ENCODE measurements at places on chromosomes 4 and X.
A peak's percentile ranks its signal among the peaks of the same experiment; 100 is the strongest.

DNA sequence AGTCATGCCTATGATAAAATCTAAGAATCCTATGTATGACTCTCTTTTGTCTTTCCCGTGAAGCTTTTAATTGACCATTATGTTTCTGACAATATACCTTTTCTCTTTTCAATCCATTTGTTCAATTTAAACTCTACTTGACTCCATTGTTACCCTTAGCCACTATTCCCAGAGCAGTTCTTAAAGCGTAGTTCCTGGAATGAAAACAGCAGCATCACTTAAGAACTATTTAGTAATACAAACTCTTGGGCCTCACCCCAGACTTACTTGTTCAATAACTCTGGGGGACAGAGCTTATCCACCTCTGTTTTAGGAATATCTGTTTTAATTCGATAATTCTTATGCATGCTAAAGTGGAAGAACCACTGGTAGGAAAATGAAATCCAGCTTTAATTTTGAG, 358.4 kb downstream of the PRR32 start:
- DNase-seq, result no peak

DNA sequence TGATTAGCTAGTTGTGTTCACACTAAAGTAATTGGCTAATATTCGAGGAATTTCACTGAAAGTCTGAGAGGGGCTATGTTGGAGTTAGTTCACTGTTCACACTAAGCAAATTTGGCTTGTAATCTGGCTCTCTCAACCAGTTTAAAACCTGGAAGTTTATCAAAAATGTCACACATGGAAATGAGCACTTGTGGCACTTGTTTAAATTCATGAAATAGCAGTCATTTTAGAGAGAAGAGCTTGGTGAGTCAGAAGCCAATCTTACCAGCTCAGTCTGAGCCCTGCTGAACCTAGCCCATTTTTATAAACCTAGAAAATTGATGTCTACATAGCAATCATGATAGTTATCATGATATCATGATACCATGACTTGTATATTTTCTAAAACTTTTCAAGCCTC, 90.7 kb upstream of the JADE1 start:
- DNase-seq, result no peak

- no peak for DNase-seq
These were observed 22.3 kb downstream of the SLC34A2 start for GRCh38 chr4:25677943-25678342.

- DNase-seq, result no peak
These were observed 1017.5 kb upstream of the TENM3 start for GRCh38 chr4:181225616-181226261.

GRCh38 chr4:107155366-107155765, 119.3 kb upstream of the DKK2 start:
- no peak for DNase-seq

DNA sequence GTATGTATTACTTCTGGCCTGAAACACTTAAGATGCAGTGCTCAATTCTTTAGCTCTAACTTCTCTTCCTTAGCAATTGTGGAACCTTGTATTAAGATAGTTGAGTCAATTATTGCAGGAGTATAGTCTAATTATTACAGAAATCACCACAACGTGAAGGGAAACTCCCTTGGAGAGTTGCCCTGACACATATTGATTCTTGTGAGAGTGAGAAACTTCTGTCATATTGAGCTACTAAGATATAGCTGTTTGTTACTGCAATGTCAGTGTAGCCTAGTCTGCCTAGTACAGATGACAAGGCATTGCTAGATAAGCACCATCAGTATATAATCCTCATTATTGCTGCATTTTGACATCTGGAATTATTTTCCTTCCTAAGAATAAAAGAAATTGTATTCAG, 82.7 kb upstream of the TEX13C start:
- DNase-seq, result no peak

DNA sequence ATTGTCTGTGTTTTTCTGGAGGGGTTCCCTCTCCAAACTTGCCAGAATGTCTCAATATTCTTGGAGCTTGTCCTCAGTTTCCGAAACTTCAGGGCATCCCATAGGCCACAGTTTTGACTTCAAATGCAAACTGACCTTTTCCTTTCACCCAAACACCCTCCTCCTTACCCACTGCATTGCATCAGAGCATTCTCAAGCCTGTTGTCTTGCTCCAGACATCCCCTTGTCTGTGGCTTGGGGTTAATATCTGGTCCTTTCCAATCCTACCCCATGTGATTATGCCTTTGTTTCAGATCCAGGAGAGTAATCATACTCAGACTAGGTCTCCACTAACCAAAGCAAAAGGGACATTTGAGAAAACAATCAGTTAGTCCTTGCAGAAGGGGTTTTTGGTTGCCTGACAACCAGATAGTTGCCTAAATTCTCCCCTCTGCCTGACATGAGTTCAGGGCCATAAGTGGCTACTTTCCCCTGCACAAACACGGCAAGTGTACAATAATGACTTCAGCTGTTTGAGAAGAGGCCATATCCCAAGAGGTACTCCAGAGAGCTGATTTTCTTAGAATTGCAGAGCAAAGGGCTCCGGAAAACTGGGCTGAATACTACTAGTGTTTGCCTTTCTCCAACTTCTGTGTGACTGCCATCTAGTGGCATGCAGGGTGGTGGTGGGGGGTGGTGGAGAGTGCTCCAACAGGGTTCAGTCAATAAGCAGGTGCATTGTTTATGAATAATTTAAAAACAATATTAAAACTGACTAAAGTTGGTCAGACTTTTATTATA, 130.2 kb downstream of the CHRDL1 start:
- DNase-seq, result peak; percentile 19

DNA sequence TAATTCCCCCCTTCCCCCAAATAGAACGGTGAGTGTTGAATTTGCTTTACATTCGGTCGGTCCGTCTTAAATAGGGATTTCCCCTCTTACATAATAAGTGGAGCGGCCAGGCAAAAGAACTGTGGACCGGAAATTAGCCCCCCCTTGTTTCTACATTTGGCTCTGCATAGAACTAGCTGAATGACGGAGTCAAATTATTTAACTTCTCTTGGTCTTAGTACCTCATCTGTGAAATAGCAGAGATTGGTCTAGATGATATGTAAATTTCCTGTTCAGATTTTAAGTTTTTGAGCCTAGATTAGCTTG, 1.3 kb downstream of the SPATA18 start:
- peak; percentile 47 for DNase-seq

DNA sequence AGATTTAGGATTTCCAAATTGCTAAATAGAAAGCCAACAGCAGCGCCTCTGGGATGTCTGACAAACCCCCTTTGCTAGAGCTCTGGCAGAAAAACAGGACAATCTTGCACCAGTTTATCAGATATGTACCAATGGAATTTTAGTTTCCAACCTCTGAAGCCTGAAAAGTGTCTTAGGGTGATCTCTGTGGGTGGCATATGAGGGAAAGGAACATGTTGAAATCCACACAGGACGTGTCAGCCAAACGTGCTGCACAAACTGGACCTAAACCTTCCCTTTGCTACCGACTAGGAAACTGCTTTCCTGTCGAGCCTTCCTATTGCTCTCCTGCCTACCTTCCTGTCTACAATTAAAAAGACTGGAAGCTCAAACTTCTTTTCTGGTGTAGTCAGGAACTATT, 53.5 kb downstream of the REELD1 start:
- DNase-seq, result no peak

DNA sequence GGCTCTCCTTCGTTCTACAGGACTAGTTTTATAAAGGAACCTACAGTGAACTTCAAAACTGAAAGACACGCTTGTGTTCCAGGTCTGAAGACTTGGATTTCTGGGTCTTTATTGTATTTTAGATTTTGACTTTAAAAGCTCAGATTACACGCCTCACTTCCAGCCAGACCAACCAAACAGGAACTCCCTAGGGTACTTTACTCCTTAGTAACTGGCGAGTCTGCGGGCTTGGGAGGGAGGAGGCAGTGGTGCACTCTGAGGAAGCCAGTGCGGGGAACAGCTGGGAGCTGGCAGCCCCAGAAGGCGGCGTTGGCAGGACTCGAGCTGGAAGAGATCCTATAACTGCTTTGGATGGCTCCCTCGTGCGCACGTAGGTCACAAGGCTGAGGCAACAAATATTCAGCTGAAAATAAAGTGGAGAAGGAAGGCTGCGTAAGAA, 391 bp upstream of the PHKA1 start:
- peak; percentile 67 for DNase-seq

DNA sequence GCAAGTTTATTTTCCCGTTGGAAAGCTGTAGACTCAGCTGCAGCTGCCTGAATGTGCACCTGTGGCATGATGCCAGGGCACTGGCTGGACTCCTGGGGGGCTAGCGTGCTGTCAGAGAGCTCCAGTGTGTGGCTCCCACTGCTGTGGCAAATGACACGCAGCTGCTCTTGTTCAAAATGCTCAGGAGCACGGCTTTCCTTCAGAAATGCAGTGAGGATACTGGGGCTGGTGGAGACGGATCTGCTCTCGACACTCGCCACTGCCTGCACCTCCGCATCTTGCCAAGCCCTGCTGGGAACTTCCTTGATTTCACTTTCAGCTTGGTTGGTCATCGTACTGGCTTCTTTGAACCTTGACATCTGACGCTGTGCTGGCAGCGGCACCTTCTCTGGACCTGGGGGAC, 58.7 kb downstream of the GPRIN3 start:
- no peak for DNase-seq

GRCh38 chr4:147855571-147856009, 123.7 kb downstream of the ARHGAP10 start:
- DNase-seq, result no peak

- no peak for DNase-seq
These were observed 95.9 kb upstream of the FAT1 start for GRCh38 chr4:186819342-186820086.

- peak; percentile 80 for DNase-seq
These were observed 20.3 kb upstream of the DHX15 start for GRCh38 chr4:24604558-24605214.

DNA sequence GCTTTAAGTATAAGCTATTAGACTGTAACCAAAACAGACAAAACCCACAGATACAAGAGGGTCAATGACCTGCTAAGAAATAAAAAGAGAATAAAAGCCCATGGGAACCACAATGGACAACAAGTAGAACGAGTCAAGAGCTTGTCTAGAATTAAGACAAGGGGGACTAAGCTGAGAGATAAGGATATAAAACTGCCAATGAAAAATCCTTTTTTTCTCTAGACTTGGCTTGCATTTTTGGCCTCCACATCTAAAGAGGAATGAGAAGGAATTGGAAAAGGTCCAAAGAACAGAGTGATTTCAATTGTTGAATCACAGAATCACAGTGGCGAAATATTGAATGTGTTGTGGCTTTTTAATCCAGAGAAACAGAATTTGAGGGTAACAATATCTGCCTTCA, 135.7 kb downstream of the QDPR start:
- no peak for DNase-seq

DNA sequence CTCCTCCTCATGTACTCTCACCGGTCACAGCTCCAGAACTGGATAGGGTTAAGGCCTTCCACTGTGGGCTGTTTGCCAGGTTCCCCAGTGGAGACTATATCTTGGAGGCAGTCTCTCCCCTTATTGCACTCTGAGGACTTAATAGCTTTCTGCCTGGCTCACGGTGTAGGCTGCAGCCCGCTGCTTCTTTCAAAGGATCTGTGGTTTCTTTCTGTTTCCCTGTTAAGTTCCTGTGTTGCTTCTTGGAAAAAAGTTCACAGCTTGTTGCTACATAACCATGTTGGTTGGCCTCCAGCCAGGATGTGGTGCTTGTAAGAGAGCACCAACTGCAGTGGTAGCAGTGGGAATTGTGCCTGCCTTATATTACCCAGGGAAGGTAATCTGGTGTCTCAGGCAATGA, 24.9 kb upstream of the ZDHHC15 start:
- peak; percentile 0 for DNase-seq

DNA sequence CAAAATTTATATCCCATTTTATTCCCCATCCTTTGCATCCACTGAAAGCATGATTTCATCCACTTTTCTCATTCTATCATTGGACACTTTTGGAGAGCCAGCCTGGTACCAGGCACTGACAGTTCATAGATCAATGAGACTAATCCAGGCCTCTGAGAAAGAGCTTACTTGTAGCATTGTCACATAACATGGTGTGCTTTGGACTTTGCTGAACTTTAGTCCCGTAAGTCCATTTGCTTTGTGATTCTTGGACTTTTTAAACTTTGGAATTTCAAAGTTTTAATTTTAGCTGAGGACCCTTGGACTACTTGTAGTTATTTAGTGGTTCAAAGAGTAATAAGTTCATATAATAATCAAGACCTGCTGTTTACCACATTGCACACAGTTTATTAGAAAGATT, 11.5 kb downstream of the LIAS start:
- DNase-seq, result no peak

DNA sequence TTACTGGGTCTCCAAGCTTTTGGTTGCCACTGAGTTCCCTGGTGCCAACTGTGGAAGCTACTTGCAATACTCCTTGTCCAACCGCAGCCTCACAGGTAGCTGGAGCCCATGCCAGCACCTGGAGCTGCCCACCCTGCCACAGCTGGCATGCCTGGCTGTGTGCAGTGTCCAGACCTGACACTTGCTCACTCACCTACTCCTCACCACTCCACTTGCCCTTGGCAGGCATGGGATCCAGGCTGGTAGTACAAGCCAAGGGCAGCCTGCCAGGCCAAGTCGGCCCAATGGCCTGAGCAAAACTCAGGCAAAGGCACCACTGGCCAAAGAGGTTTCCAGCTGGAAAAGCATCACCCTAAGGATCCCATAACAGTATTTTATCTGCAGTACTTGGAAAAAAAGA, 246.3 kb downstream of the PDGFC start:
- no peak for DNase-seq
